Stimulated activated CD4-positive, alpha-beta T cell treated with anti-CD3 and anti-CD28 coated beads, Interleukin-4, amount 100 ng/mL, for 1 hour (primary cell): ENCODE measurements at places on chromosomes 12 and 14.

- no peak for DNase-seq
These were observed 20.8 kb downstream of the SNRNP35 start for GRCh38 chr12:123478762-123479161.

DNA sequence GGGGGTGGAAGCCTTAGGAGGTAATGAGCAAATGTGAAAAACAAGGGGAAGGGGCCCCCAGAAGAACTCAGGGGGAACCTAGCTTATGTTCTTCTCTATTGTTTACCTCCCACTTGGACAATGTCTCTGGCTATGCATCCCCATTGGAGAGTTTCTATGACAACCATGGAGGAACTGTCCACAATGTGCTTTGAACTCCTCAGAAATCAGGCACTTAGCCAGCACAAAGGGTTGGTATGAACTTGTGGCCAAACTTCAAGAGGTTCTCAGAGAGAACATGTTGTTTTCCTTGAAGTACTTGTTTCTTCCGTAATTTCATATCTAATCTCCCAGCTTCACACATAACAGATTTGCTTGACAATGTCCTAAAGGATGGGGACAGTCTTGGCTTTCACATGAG lies 202.8 kb upstream of the PELI2 start:
- no peak for DNase-seq

DNA sequence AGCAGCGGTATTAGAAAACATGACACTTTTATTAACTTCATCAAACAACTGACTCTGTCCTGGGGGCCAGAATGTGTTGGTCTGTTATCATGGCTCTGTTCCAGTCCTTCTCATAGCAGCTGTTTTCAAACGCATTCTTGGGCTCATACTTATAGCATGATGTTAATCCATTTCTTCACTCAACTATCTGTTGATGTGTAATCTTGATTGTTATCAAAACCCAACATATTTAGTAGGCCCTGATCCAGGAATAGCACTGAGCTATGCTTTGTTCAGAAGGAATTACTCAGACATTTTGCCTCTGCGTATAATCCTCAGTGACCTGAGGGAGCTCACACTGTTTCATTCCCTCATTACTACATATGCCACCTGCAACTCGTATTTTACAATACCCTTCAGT lies 315.9 kb downstream of the BMP4 start:
- no peak for DNase-seq

DNA sequence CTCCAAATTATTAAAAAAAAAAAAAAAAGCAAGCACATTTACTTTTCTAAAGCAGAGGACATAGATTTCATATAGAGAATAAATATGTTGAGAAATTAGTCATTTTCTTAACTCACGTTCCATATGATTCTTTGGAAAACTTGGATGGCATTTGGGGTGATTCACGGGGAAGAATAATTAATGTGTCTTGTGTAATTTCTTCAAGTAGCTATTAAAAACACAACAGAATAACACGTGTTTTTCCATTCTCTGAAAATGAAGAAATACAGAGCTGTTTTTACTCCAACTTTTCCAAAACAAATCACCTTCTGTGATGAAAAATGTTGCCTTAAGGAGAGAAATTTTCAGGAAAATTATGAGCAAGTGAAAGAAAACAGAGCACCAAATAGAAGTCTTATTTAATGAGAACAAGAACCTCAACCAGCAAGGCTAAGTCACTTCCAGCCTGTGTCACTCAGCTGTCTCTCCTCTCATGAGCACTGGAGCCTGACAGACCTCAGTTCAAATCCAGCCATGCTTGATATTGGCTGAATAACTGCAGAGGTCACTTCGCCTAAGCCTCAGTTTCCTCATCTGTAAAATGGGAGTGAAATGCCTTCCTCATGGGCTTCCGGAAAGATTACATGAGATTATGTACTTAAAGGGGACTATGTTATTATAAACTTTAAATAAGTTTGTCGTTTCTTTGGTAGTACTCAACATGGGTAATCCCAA lies 42.8 kb upstream of the NUAK1 start:
- no peak for DNase-seq

DNA sequence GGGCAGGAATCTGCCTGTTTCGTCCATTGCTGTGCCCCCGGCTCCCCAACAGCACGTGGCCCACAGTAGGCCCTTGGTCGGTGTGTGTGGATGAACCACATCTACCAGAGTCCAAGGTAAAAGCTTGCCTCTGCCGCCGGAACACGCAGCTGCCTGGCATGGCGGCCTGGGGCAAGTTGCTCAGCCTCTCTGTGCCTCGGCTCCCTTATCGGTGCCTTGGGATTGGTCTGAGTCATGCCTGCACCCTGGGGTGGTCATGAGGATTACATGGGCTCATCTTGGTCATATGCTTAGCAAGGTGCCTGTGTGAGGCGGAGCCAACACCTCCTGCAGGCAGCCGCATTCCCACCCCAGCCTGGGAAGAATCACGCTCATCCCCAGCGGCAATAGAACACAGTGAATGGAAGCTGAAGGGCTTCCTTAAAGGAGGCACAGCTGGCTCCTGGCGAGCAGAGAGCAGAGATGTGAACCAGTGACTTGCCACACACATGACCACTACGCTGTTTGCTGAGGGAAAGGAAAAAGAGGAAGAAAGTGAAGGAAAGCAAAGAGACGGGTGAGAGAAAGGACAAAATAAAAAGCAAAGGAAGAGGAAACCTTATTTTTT lies 5.5 kb upstream of the SCARB1 start:
- DNase-seq, result no peak

DNA sequence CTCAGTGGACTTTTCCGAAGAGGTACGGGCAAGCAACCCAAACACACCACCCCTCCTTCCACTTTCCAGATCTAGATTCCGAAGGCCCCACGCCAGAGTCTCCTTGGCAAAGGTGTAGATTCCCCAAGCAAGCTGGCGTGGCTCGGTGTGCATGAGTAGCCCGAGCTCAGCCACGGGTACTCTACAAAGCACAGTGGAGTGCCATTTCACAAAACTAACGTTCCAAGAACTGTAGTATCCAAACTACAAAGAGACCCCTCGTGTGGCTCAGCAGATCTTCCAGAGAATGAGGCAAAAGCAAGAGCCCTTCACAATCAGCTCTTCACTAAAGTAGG lies 72.1 kb downstream of the FOXN3 start:
- DNase-seq, result no peak

DNA sequence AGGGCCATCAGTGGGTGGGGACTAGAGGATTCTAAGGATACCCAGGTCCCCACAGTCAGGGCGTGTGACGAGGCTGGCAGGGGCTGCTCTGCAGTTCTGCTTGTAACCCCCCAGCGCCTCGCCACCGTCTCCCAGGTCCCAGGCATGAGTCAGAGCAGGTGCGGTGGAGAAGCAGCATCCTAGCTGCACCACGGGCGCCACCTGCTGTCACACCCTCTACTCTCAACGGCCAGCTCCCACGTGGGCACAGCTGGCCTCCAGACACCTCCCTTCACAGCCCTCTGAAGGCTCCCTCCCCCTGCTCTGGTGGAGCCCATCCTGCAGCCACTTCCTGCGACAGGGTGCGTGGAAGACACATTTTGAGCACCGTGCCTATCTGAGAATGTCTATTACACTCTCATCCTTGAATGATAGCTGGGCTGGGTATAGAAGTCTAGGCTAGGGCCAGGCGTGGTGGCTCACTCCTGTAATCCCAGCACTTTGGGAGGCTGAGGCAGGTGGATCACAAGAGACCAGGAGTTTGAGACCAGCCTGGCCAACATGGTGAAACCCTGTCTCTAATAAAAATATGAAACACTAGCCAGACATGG lies 6.9 kb upstream of the NUDT14 start:
- DNase-seq, result no peak

- no peak for DNase-seq
These were observed 128.0 kb downstream of the NDUFA12 start for GRCh38 chr12:94875525-94875924.

DNA sequence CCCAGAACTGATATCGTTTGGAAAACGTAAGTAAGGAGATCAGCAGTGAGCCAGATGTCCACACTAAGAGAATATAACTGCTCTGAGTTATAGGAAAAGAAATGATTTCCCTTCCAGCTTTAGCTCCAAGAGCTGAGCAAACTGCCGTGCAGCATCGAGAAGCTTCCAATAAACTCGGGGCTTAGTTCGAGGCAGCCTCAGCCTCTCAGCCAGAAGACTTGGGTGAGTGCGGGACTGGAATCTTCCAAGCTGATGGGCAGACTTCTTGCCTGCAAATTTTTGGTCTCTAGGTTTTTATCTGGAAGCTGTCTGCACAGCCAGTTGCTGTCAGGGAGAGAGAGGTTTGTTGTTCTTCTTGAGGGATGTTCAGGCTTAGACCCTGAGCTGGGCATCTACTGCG lies 196.1 kb downstream of the PHETA1 start:
- no peak for DNase-seq

DNA sequence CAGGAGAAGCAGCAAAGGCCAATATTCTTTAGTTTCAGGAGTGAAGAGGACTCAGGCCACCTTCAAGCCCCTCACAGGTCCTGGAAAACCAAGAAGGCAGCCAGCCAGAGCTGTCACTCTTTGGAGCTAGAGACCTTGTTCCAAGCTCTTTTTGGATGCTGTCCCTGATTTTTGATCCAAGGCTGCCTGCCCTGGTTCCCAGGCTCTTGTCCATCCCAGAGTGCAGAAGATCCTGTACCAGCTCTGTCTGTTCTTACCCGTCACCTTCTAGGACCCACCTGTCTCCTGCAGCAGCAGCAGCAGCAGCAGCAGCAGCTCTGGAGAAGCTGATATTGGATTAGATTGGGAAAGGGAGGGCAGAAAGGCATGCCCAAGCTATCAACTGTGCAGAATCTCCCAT lies 157.1 kb upstream of the NEDD1 start:
- no peak for DNase-seq

DNA sequence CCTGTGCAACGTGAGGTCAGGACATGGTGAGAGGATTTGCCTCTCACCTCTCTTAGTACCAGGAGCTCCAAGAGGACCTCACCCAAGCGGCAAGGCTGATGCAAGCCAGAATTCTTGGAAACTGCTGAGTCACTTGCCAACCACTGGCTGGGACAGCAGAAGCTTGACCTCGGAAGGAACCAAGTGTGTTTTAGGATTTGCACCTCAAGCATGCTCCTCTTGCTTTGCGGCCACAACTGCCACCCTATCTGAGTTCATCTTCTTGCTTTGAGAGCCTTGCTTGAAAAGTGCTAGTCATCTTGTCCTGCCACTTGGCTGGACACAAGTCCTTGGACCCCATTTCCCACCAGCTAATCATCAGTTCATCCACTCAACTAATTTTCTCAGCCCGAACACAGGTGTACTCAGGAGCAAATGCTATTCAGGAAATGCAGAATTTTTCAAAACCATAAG lies 195.8 kb downstream of the SLC25A21 start:
- no peak for DNase-seq

- DNase-seq, result no peak
These were observed 65.2 kb upstream of the PSMC1 start for GRCh38 chr14:90191154-90191553.

GRCh38 chr12:13454991-13455777 lies 258.7 kb downstream of the EMP1 start:
- DNase-seq, result no peak

- DNase-seq, result peak; percentile 50
These were observed at the start of gene TNFRSF1A for GRCh38 chr12:6341417-6342139. Gene TNFRSF1A, minus strand, starts transcription at chr12:6342076. Its CDS starts 262 bp downstream, at chr12:6341814.

- no peak for DNase-seq
These were observed at the start of gene ANO4 for GRCh38 chr12:100794441-100795173. Gene ANO4, plus strand, starts transcription at chr12:100794776. Its CDS starts 107,010 bp downstream, at chr12:100901786.

GRCh38 chr12:54654926-54655325 lies 6.8 kb upstream of the DCD start:
- no peak for DNase-seq

DNA sequence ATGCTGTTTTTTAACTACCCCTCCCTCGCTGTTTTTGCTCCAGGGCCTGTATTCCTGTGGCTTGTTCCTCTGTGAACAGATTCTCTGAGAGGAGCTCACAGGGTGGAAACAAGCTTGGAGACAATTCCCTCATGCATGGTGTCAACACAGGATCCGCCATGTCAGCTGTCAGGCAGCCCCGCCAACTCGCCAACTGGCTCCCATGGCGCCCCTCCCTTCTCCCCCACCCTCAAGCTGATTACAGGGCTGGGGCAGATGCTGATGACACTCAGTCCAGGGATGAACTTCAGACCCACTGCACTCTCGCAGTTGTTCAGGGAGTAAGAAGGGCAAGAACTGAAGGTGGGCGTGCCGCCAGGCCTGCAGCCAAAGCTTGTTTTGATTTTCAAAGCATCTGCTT lies 229.9 kb downstream of the NTF3 start:
- no peak for DNase-seq

- no peak for DNase-seq
These were observed 1.2 kb downstream of the TARBP2 start for GRCh38 chr12:53502331-53502730.

- no peak for DNase-seq
These were observed 4.2 kb downstream of the HSPA2 start for GRCh38 chr14:64544607-64545312.

DNA sequence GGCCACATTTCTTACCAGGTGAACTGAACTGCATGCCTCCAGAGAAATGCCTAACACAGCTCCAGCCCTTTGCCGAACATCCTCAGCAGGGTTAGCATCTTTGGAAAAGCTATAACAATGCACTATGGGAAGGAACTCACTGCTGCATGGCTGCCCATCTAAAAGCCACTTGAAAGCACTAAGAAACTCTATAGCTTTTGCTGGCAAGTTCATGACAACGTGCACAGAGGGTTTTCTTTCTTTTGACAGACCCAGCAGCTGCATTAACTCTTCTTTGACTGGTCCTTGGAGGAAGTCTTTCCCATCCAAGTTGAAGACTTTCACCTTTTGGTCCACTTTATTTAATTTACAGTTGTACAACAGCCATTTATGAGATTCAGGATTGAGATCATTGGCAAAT lies 5.3 kb downstream of the TRMT5 start:
- no peak for DNase-seq
